Activated T-cell treated with anti-CD3 and anti-CD28 coated beads, Interleukin-2, amount 50 U/mL, for 1 hour (primary cell): ENCODE measurements at places on chromosomes 7 and 10.

DNA sequence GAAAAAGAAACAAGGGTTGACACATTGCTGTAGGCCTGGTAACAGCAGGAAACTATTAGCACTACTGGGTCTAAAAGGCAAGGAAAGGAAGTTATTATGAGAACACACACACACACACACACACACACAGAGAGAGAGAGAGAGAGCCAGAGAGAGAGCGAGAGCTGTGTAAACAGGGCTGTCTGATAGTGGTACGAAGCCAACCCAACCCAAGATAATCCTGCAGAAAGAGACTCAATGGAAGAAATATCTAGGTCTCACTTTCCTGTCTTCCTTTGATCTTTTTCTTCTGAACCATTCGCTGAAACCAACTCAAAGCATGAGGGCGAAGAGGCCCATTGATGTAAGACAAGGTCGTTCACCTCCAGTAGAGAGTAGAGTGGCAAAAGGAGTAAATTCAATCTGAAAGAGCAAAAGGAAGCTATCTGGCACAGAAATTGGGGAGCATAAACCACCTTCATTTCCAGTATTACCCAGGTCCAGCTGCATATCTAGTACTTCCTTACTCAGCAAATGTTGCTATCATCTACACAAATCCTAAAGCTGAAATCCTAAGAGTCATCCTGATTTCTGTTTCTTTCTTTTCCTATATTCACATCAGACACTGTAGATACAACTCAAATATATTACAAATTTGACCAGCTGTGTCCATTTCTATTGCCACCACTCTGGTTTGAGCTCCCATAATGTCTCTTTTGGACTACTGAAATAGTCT is 110.2 kb downstream of the TMEM26 start:
- no peak for DNase-seq

DNA sequence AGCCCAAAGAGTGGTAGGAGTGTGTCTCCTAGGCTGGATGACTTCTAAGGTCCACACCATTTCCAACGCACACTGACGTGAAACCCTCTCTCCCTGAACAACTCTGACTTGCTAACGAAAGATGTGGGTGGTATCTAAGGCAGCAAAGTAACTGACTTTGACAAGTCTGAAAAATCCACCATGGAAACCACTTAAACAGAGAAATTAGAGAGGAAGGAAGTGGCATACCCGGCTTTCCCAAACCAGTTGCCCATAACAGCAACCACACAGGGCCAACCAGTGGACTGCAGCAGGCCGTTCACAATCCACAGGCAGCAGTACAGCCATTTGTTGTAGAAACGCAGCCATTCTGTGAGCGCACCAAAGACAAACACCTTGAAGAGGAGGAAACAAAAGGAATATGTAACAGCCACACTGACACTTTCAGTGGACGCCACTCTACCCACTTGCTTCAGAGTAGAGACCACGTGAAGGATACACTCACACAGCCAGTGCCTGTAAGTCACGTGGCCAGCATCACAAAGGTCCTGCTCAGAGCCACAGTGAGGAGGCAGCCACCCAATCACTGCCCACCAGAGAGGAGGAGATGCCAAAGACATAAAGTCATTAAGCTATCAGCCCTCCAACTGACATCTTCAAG is 39.8 kb downstream of the SLC37A3 start:
- DNase-seq = no peak

- no peak for DNase-seq
Measured at GRCh38 chr7:47543714-47544113, 38.2 kb downstream of the TNS3 start.

DNA sequence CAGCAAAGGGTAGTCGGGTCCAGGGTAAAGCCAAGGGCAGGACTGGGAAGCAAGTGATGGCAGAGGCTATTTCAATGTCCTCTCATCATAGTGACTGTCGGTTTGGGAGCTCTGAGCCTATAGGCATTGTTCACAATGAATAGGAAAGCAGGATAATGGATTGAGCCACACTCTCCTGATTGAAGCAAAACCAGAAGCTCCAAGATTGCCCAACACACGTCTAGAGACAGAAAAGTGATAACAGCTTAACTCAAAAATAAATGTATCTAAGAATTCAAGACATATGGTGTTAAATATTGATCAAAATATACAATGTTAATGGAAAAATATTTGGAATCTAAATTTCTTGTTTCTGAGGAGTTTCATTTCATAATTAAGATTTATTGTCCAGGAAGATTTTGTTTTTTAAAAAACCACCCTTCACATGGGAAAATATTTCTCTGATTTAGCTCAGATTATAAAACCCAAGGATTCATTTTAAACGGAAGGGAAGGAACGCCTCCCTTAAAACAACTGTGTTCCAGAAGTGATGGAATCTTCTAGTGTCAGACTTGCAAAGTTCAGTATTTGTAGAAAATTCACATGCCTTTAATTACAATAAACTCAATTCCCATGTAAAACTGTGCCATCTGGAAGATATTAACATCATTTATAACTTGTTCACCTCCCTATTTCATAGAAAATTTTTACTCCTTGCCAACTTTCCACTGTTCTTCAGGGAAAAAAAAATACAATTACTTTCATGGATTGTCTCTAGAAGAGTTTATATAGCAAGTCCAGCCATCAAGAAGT is 54.5 kb downstream of the NRP1 start:
- DNase-seq = no peak

GRCh38 chr7:48311464-48312100 is 140.3 kb downstream of the ABCA13 start:
- DNase-seq = no peak

DNA sequence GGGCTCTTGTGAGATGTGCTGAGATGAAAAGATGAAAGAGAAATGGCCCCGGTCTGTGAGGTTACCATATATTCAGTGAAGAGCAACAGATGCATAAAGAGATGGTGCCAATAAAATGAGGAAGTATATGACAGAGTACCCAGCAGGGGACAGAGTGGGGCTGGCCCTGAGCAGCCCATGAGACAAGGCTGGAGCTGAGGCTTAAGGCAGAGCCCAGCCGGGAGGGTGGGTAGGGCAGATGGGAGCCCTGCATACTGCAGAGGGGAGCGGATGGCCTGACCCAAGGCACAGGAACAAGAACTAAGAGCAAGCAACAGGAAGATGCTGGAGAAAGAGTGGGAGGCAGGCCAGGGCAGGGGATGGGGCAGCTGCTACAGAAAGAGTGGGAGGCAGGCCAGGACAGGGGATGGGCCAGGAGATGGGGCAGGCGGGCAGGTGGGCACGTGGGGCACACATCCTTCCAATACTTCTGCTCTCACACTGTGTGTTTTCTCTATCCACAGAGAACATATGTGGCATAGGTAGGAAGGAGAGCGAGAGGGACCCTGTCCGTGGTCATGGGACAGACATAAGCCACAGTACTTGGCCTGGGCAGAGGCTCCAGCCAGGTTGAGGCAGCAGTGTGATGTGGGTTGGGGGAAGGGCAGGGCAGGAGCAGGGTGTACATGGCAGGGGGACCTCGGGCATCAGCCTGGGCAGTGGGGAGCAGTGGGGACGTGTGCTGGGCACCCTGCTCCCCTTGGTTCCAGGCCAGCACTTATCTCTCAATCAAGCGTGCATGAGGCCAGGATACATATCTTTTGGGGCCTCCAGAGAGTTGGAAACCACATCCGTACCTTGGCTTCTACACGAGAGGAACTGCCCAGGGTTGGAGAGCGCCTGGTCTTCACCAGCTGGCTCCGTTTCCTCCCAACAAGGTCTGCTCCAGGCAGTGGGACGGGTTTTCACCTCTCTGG is 91.6 kb upstream of the IKZF1 start:
- DNase-seq = no peak

- no peak for DNase-seq
Measured at GRCh38 chr10:128879441-128880140, 587.5 kb upstream of the MGMT start.

DNA sequence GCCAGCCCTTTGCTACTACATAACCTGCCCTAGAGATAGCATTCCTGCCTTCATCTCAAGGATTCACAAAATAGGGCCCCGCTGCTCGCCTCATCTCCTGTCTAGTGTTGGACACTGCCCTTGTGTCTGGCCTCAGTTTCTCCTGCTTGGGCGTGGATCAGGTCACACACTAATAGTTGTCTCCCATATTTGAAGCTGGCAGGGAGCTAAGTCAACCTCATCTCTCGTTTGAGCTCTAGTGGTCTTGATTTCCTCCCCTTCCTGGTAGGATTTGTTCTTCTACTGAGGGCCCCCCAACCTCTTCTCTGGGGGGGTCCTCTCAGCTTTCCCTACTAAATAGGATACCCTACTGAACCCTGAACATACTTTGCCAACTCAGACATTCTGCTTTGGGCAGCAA is 42.2 kb downstream of the ADCYAP1R1 start:
- DNase-seq = no peak

- no peak for DNase-seq
Measured at GRCh38 chr7:39838326-39838725, 111.7 kb upstream of the CDK13 start.

DNA sequence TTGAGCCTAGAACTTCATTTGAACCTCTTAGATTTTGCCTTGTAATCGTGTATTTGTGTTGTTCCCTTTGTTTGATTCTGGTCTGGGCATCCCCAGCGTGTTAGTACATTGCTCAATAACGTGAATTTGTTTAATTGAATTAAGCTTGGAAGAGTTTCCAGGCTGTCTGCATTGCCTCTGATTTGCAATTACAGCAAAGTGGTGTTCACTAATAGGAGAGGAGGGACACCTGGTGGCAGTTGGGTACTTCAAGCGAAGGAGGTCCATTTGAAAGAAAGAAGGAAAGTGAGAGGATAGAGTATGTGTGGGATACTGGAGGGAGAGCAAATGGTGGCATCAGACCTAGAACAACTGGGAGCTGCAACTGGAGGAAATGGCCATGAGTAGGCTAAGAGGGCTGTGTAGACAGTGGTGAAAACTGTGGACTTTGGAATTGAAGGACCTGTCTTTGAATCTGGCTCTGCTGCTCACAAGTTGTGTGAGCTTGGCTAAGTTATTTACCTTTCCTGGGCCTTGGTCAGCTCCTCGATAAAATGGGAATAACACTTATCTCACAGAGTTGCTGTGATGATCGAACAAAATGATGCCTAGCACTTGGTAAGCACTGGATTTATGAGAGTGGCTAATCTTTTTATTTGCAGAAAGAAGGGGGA is 15.1 kb downstream of the LSMEM1 start:
- DNase-seq = no peak

- no peak for DNase-seq
Measured at GRCh38 chr7:106668861-106669524, 8.0 kb upstream of the CCDC71L start.

DNA sequence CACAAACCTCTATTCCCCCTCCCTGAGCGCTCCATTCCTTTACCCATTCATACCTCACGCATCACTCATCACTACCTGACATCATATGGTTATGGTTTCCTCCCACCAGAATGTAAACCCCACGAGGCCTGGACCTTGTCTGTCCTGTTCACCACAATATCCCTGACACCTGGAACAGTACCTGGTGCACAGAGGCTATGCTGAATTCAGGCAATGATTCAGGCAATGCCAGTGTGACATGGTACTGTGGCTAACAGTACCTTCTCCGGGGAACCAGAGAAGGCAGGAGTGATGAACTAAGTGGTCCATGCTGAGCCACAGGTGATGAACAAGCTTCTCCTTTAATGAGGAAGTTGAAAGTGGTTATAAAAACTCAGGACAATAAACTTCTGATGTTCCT is 202.5 kb upstream of the PLXNA4 start:
- no peak for DNase-seq

GRCh38 chr7:141275350-141275749 is 201.5 kb downstream of the TMEM178B start:
- no peak for DNase-seq

- no peak for DNase-seq
Measured at GRCh38 chr10:92327445-92328433, 36.8 kb downstream of the MARCHF5 start.
